ENCODE measurements at places on chromosomes 7 and 10.

DNA sequence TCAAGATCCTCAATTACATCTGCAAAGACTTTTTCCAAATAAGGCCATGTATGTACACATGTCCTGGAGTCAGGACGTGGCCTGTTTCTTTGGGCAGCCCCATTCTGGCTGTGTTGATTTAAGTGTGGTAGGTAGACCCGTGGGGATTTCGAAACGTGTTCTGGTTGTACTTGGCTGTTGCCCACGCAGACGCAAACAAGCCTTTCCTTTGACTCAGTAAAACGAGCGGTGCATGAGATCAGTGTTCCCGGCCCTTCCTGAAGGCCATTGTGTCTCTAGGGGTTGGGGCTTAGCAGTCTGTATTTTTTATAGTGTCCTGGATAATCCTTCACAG lies 64.8 kb upstream of the DNAJB6 start:
- no peak for DNase-seq

DNA sequence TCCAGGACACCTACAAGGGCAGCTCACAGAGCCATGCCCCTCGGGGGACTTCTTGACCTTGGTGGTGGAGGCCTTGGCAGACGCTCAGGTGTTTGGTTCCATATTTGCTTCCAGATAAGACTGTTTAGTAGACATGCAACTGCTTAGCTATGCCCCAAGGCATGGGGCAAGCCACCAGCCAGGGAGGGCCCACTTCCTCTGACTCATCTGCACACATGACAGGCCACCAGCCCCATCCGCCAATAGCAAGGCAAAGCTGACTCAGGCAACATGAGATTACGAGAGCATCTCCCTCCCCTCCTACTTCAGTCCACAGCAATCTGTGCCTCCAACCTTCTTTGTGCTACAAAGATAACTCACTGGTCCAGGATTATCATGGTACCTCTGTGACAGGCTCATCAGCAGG lies 54.9 kb downstream of the KCNMA1 start:
- no peak for DNase-seq

DNA sequence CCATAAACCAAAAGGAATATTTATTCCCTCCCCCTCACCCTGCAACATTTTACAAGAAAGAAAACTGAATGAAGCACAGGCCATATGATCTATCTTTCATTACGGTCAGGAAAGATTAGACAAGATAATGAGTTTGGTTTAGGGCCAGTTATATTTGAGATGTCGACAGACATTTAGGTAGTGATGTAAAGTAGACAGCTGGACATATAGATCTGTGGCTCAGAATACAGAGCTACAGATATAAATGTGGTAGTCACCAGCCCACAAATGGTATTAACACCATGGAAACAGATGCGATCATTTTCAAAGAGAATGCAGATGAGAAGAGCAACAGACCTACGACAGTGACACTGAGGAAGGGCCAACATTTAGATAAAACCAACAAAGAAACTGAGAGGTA lies 142.5 kb downstream of the SRPK2 start:
- no peak for DNase-seq

- DNase-seq = no peak
Measured at GRCh38 chr10:102540023-102540422, 36.3 kb downstream of the SUFU start.

DNA sequence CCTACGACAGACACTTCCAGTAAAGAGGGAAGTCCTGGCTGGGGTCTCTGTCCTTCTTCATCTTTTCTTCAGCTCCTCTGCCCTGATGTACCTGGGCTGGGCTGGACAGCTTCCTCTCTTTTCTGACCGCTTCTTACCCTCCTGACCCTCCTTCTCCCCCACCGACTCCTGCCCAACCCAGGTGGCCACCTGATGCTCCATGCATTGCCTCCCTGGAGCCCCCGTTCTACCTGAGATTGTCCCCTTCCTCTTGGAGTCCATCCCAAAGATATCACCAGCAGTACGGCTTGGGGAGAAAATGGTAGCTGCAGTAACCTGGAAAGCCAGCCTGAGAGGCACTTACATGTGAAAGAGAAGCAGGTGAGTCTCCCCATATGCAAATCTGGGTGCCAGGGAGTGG lies 566.3 kb downstream of the TCERG1L start:
- DNase-seq = no peak

GRCh38 chr10:22611425-22612115 lies 102.8 kb downstream of the PIP4K2A start:
- DNase-seq = no peak

- no peak for DNase-seq
Measured at GRCh38 chr10:42998481-42999384, 78.1 kb upstream of the RET start.

GRCh38 chr7:108581655-108582491 lies 12.2 kb downstream of the DNAJB9 start:
- DNase-seq = peak; percentile 42

DNA sequence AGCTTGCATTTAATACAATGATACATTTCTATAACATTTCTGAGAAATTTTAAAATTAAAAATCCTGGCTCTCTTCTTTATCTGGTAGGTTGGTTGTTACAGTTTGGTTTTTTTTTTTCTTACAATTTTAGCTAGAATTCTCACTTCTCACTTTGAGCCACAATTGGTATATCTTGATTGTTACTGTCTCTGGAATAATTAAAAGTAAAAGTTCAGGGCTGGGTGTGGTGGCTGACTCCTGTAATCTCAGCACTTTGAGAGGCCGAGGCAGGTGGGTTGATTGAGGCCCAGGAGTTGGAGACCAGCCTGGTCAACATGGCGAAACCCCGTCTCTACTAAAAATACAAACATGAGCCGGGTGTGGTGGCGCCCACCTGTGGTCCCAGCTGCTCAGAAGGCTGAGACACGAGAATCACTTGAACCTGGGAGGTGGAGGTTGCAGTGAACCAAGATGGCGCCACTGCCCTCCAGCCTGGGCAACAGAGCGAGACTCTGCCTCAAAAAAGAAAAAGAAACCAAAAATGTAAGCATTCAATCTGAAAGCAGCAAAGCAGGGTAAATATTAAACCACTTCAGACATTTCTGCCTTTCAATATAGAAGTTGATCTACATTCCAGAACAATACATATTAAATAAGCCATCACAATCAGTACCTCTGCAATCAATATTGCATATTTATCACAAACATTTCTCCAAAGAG lies 88.6 kb upstream of the PFKP start:
- DNase-seq = no peak
